ENCODE measurements at places on chromosomes 3 and 15. TPM values are rescaled to one million over a fixed set of nuclear protein-coding genes. Genes with fewer than 3 reads are reported as not detected.

CLDN18 gene
- total RNA-seq = not detected

NANOGP8 gene
- not detected for total RNA-seq

LMCD1 gene
- 1.1 TPM for total RNA-seq

ASB14 gene
- not detected for total RNA-seq

CCDC39 gene
- 0.29 TPM for total RNA-seq

RTP3 gene
- not detected for total RNA-seq

CILP gene
- total RNA-seq = 0.42 TPM

SLC27A2 gene
- total RNA-seq = 0.75 TPM
